ENCODE measurements at places on chromosomes 5 and 9.

DNA sequence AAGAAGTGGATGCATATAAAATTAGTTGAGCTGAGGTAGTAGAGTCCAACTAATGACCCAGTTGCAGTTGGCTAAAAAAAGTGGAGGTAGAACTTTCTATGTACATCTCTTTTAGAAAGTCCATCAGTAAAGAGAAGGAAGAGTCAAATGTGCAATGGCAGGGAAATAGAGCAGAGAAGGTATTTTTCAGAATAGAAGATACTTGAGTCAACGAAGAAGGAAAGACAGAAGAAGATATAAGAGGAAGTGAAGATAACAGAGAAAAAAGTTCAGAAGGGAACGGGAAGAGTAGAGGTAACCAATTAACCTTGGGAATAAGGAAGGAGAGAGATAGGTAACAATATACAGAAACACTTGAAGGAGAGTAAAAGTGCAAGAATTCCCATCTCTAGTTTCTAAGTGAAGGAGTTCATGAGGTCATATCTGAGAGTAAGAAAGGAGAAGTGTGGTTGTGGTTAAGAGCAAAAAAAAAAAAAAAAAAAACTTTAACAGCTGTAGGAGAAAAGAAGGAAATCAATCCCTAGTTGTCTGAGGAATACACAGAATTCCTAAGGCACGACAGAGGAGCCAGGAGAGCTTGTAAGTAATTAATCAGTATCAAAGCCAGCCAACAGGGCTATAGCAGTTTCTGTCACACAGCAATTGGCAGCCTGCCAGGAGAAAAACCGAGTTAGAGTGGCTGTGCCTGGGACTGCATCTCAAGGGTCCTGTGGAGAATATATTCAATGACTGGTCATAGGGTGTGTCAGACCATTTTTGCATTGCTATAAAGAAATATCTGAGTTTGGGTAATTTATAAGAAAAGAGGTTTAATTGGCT, 61.0 kb downstream of the ARL15 start:
- DNase-seq: no peak

DNA sequence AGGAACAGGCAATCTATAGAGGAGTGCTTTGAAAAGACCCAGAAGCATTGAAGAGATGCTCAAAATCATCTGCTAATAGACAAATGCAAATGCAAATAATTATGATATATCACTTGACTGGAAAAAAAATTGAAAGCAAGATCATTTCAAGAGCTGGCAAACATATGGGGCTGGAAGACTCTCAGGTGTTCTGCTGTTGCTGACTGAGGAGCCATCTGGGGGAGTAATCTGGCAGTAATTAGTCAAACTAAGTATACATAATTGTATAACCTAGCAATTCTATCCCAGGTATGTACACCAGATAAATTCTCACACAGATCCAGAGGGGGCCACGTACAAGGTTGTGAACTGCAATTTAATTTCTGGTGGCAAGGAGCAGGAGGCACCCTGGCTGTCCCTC, 4.6 kb upstream of the HMHB1 start:
- DNase-seq: no peak

- DNase-seq: no peak
Measured at GRCh38 chr9:2966565-2967300, 122.8 kb upstream of the PUM3 start.

GRCh38 chr5:78961743-78962142, 23.4 kb downstream of the ARSB start:
- no peak for DNase-seq

DNA sequence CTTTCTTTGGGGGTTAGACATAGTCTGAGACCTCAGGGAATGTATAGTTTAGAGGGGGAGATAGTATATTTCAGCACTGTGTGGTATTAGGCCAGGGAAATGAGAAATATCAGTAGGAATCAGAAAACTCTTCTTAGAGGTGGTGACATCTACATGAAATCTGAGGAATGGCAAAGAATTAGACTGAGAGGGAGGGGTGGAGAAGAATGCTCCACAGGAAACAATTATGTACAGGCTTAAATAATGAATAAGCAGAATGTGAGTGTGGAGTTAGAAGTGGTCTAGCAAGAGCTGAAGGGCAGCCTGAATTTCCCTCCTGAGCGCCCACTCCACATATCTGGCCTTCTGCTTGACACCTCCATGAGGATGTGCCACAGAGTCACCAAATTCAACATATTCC, 3.6 kb upstream of the MACIR start:
- DNase-seq: no peak

DNA sequence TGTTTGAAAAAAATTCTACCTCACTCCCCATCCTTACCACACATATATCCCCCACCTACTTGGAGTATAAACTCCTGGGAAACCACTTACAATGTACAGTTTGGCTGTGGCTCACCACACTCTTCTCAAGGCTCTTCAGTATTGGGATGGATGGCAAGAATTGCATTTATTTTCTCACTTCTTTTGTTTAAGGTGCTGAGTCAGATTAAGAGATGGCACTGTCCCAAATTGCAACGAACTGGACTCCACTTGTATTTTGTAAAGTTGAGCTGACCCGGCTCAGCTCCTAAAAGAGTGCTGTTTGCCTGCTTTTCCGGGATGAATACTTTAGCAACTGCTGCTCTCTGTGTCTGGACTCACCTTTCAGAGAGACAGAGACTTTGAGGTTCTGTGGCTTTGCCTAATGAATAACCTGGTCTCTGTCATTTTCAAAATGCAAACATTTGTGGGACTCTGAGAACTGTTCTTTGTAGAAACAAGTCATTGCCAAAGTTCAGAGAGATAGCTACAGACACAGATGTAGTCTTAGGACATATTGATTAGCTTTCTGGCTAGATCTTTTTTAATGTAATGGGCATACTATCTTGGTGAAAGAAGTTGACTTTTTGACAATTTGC, 42.2 kb downstream of the PPP2R2B start:
- no peak for DNase-seq

GRCh38 chr5:75050415-75050814, 1.9 kb downstream of the GCNT4 start:
- no peak for DNase-seq

- no peak for DNase-seq
Measured at GRCh38 chr9:108205276-108205675, 650.5 kb downstream of the ACTL7B start.

DNA sequence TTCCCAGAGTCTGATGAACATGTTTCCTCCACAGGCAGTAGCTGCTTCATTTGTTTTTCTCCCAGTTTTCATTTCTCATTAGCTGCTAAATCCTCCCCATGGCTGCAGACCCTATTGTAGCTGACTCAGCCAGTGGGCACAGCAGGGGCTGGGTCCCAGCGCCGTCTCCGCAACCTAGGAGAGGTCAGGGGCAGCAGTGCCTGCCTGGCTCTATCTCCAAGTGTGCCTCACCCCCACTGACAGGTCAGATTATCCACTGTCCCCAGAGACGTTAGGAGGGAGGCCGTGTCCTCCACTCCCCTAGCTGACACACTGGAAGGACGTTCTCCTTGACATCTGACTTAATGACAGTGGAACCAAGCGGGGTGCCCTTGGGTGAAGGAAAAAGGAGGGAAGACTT, 31.1 kb downstream of the KCNIP1 start:
- DNase-seq: no peak

- DNase-seq: peak; percentile 67
Measured at GRCh38 chr9:28212979-28213378, 639.7 kb upstream of the C9orf72 start.

- DNase-seq: no peak
Measured at GRCh38 chr9:18611971-18612370, 138.0 kb downstream of the ADAMTSL1 start.

GRCh38 chr5:129078247-129078646, 16.3 kb upstream of the ISOC1 start:
- no peak for DNase-seq
